ENCODE measurements at places on chromosomes 5 and 9.

GRCh38 chr9:78539904-78540303, 243.0 kb downstream of the PSAT1 start:
- no peak for DNase-seq

- DNase-seq = no peak
Measured at GRCh38 chr9:87290241-87291052, 207.2 kb upstream of the DAPK1 start.

GRCh38 chr5:75322066-75322465, 15.0 kb upstream of the HMGCR start:
- DNase-seq = no peak

GRCh38 chr9:88236511-88237478, 98.5 kb upstream of the SPATA31C2 start:
- no peak for DNase-seq

DNA sequence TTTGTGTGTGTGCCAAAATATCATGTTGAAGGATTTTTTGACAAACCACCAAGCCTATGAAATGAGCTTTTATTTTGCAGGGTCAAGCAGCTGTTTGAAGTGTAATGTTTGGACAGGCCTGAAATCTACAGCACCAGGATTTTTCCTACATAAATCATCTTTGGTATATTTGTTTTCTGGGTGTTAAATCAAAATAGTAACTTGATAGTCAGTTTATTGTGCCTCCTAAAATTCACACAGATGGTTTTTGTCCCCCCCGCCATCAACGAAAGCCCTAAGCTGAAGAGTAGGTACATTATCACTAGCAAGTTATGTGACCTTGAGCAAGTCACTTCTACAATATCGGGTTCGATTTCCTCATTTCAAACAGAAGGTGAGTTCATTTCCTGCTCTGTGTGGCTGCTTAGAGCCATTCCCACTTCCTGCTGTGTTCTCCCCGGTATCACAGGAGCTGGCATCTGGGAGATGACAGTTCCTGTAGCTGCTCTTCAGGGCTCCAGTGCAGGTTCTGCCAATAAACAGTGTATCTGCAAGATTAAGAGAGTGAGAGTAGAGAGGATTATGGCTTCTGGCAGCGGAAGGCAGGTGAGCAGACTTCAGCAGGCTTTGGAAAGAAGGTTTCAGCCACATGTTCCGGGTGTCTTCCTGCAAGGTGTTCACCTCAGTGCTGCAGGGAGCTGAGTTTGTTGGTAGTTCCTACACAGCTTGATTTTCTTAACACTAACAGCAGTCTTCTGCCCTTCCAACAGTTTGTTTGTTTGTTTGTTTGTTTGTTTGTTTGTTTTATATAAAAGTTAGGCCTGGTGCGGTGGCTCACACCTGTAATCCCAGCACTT, 48.4 kb upstream of the GNE start:
- DNase-seq = no peak

- DNase-seq = no peak
Measured at GRCh38 chr5:104708027-104708426, 1145.4 kb upstream of the NUDT12 start.

GRCh38 chr5:122089096-122090013, 11.3 kb upstream of the LOX start:
- DNase-seq = no peak

DNA sequence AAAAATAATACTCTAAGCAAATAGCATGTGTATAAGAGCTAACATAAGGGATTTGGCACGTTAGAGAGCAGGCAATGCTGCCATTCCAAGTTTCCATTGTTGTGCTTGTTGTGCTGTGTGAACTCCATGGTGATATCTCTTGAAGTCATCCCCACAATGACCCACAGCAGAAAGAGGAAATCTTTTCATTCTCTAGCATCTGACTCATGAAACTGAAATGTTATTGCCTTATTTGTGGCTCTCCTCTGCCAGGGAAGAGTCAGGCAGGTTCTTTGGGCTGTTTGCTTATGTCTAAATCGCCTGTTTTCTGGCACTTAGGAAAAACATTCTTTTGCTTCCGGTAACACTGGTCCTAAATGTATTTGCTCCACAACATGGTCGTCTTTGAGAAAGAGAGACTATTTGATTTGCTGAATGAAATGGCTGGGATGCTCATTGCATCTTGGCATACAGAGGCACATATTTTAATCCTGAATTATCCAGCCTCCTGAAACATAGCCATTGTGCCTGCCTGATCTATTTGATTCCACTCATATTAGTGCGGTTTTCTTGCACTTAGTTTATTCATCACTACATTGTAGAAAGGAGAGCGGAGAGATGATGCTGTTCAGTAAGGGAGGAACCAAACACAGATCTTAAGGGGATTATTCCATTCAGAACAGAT, 188.8 kb downstream of the CSNK1G3 start:
- no peak for DNase-seq

DNA sequence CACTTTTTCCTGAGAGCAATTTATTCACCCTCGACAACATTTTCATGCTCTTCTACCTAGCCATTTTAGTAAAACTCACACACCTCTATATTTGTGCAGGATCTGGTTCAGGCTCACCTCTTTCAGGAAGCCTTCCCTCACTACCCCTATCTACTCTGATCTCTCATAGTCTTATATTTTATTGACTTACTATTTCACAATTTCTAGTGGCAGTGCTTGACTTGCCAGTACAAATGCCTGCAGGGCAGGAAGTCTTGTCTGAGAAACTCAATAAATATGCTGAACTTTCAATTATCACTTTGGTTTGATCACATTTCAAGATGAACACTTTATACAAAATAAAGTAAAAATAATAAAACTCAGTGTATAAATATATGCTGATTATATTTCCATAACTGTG, 226.8 kb downstream of the CETN3 start:
- DNase-seq = no peak

- no peak for DNase-seq
Measured at GRCh38 chr9:87275047-87275725, 222.5 kb upstream of the DAPK1 start.

Data from inflammatory macrophage treated with lipopolysaccharide for 4 hours (primary cell).